ENCODE measurements at places on chromosomes 1 and 21.

GRCh38 chr1:235415008-235415904 is 48.0 kb downstream of the TBCE start:
- DNase-seq = peak; percentile 59

DNA sequence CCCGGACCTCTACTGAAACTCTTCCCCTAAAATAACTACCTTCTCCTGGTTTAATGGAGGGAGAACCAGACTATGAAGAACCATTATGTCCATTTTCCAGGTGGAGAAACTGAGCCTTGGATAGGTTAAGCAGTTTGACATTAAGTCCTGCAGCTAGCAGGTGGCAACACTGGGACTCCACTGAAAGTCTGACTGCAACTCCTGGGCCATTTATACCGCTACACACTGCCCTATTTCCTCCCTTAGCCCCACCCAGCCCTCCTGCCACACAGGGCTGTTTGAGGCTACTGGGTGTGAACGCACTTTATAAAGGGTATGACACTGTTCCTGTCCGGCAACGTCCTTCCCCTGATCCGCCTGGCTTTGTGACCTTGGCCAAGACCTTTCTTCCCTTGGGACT is 511 bp upstream of the INPP5B start:
- no peak for DNase-seq

DNA sequence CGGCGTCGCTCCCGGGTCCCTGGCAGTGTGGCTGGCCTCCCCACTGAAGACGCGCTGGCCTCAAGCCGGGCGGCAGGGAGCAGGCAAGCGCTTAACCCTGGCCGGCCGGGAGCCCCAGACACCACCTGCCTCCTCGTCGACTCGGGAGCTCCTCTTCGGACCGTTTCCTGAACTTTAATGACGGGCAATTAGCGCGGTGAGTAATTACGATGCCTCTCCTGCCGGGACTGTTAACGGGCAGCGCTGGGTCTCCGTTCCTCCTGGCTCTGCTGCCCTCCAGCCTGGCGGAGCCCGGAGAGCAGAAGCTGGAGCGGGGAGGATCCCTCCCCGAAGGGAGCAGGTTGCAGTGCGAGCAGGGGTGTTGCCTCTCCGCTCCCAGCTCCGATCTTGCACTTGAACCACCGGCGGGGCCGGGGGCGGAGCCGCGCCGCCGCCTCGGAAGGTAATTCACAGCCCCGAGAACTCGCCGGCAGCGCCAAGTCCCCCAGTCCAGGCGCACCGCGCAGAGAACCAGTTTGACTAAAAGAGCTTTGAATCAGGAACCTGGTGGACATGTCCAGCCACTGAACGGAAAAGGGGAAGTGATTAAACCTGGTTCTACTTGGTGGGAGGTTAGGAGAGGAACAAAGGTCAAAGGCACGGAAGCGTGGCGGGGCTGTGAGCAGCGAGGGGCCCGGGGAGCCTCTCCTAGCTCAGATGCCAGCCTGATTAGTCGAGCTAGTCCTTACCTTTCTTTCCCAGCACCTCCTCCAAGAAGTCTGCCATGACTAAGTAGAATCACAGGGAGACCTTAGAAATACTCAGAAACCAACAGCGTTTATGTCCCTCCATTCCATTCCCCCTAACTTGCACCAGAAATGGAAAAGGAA is 18.3 kb upstream of the PLEKHA6 start:
- DNase-seq = peak; percentile 65

GRCh38 chr1:107820801-107821200 is 144.2 kb downstream of the VAV3 start:
- DNase-seq = no peak

- no peak for DNase-seq
Observed at GRCh38 chr21:36211660-36212512, 55.3 kb downstream of the DOP1B start.

DNA sequence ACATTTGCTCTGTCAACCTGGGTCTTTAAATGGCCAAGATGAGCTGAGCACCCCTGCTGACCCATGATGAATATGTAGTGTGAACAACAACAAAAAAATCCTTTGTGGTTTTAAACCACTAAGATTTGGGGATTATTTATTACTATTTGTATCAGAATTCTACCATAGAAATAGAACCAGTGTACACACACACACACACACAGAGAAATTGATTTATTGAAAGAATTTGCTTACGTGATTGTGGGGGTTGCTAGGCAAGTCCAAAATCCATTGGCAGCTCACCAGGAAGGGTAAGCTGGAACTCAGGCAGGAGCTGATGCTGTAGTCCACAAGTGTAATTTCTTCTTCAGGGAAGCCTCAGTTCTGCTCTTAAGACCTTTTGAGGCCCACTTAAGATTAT is 82.5 kb upstream of the MAP1LC3C start:
- no peak for DNase-seq

All from nephron progenitor cell (in vitro differentiated cells).